ENCODE measurements at places on chromosomes 7 and 10. TPM values are rescaled to one million over a fixed set of nuclear protein-coding genes. Genes with fewer than 3 reads are reported as not detected.

GRCh38 chr10:91689731-91690168 lies 56.9 kb upstream of the PPP1R3C start:
- peak overlapping the region; percentile 27 for H3K27ac ChIP-seq
- H3K4me3 ChIP-seq, result no peak overlapping the region
- DNase-seq, result no peak

DNA sequence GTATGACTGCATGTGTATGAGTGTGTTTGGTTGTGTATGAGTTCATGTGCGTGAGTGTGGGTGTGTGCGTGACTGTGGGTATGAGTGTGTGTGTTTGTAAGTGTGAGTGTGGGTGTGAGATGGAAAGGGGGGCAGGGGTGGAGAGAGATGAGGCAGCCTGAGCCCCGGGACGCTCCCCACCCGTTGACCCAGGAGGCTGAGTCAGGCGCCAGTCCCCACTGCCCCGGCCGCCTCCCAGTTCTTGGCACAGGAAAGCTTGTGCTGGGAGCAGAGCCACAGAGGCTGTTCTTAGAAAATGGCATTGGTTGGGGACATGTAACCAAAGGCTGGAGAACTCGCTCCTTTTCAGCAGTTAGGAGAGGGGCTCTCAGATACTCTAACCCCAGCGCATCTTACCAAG lies 27.8 kb upstream of the NUB1 start:
- H3K36me3 ChIP-seq, result peaks cover 1% of the 10 kb centered on the region
- no peak overlapping the region for H3K4me3 ChIP-seq
- H3K4me1 ChIP-seq, result peaks cover 7% of the 10 kb centered on the region
- no peak for DNase-seq
- no peaks in the 10 kb centered on the region for H3K27me3 ChIP-seq

GRCh38 chr10:72466018-72466417 lies 111.3 kb upstream of the DNAJB12 start:
- H3K27me3 ChIP-seq, result no peaks in the 10 kb centered on the region
- peaks cover 43% of the 10 kb centered on the region for H3K4me1 ChIP-seq
- peak overlapping the region; percentile 51 for H3K27ac ChIP-seq
- DNase-seq, result no peak

- peaks cover 19% of the 10 kb centered on the region for H3K27me3 ChIP-seq
- DNase-seq, result no peak
- H3K4me3 ChIP-seq, result no peak overlapping the region
- no peak overlapping the region for H3K27ac ChIP-seq
- no peaks in the 10 kb centered on the region for H3K4me1 ChIP-seq
These were observed 167.5 kb upstream of the PODXL start for GRCh38 chr7:131723926-131724325.

DNA sequence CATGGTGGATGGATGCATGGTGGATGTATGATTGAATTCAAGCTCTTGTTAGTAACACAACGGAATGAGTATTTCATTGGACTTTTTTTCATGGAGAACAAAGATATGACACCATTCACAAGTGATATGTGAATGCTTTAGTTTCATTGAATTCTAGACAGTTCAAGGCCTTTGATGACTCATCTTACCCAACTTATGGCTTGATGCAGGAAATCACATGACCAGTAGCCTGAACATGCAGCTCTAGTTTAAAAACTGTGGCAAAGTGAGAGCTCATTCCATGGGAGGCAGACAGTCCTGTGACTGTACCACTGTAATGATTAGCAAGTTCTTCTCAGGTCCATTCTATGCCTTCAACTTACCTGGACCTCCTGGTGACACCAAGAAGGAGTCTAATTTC lies 1239.3 kb downstream of the TYW1 start:
- DNase-seq, result no peak
- no peaks in the 10 kb centered on the region for H3K4me1 ChIP-seq
- no peak overlapping the region for H3K27ac ChIP-seq
- H3K27me3 ChIP-seq, result no peaks in the 10 kb centered on the region
- H3K36me3 ChIP-seq, result no peaks in the 10 kb centered on the region
- H3K4me3 ChIP-seq, result no peak overlapping the region

DNA sequence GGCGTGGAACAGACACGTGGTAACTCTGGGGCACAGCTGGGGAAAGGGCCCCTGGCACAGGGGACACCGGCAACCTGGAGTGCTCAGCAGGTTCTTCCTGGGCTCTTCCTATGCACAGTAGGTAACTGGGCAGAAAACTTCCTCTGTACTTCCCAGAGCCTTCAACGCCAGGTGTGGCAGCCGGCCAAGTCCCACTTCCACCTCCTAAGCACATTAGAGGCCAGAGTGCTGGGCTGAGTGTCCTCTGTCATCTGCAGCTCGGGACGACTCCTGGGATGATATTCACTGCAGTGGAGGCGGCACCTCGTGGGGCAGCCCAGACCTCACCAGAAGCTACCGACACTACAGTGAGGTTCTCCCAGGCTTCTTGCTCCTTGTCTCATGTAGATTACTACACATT lies 114.5 kb downstream of the LARP4B start:
- peak overlapping the region; percentile 16 for H3K27ac ChIP-seq
- no peak for DNase-seq

GRCh38 chr7:134289423-134289822 lies 27.3 kb downstream of the SLC35B4 start:
- peaks cover 10% of the 10 kb centered on the region for H3K36me3 ChIP-seq
- peak overlapping the region; percentile 36 for H3K27ac ChIP-seq
- H3K27me3 ChIP-seq, result peaks cover 9% of the 10 kb centered on the region
- no peak for DNase-seq
- no peak overlapping the region for H3K4me3 ChIP-seq
- H3K4me1 ChIP-seq, result peaks cover 32% of the 10 kb centered on the region

- H3K4me1 ChIP-seq, result no peaks in the 10 kb centered on the region
- H3K36me3 ChIP-seq, result no peaks in the 10 kb centered on the region
- H3K27ac ChIP-seq, result no peak overlapping the region
These were observed 1245.7 kb upstream of the SORCS1 start for GRCh38 chr10:108410236-108410635.

- H3K4me3 ChIP-seq, result no peak overlapping the region
- H3K4me1 ChIP-seq, result peaks cover 17% of the 10 kb centered on the region
- H3K27ac ChIP-seq, result peak overlapping the region; percentile 43
- peaks cover 3% of the 10 kb centered on the region for H3K27me3 ChIP-seq
- DNase-seq, result no peak
- H3K36me3 ChIP-seq, result peaks cover 6% of the 10 kb centered on the region
These were observed 154.8 kb downstream of the DGKB start for GRCh38 chr7:14747701-14748100.

DNA sequence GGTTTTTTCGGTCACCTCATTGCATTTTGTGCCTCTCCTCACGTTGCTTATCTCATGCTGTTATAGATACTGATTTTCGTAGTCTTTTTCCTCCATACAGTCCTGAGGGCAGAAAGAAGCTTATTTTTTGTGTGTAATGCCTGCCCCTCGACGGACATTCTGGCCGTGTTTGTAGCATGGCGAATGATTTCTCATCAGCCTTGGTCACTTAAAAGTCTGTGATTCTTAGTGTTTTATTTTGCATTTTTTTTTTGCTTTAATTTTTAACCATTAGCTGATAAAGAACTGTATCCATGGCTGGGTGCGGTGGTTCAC lies 469 bp upstream of the NOC3L start:
- H3K27me3 ChIP-seq, result peaks cover 15% of the 10 kb centered on the region
- H3K27ac ChIP-seq, result peak overlapping the region; percentile 98
- no peak for DNase-seq
- peaks cover 12% of the 10 kb centered on the region for H3K36me3 ChIP-seq
- peaks cover 20% of the 10 kb centered on the region for H3K4me1 ChIP-seq
- H3K4me3 ChIP-seq, result peak overlapping the region; percentile 89

GRCh38 chr10:93198401-93199131 lies 124.9 kb downstream of the CYP26A1 start:
- H3K4me1 ChIP-seq, result peaks cover 40% of the 10 kb centered on the region
- peak overlapping the region; percentile 94 for H3K27ac ChIP-seq
- H3K27me3 ChIP-seq, result no peaks in the 10 kb centered on the region
- no peaks in the 10 kb centered on the region for H3K36me3 ChIP-seq
- peak overlapping the region; percentile 28 for H3K4me3 ChIP-seq

DNA sequence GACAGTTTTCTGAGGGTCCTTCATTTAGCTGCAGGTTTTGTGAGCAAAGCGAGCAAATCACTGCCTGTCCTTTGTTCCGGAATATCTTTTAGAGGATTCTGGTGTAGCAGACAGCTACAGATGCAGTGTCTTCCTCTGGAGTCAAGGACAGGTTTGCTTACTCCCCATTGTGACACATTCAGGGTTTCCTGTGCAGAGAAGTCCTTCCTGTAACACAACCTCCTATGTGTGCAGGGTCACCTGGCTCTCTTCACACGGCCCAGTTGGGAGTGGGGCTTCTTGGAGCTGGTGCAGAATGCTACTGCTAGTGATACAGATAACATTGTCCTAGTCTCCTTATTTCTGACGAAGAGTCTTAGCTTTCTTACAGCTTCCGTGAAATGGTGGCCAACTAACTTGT lies 47.9 kb downstream of the RBM33 start:
- H3K27ac ChIP-seq, result no peak overlapping the region
- no peak overlapping the region for H3K4me3 ChIP-seq
- peaks cover 41% of the 10 kb centered on the region for H3K36me3 ChIP-seq
- H3K27me3 ChIP-seq, result no peaks in the 10 kb centered on the region
- DNase-seq, result no peak

DNA sequence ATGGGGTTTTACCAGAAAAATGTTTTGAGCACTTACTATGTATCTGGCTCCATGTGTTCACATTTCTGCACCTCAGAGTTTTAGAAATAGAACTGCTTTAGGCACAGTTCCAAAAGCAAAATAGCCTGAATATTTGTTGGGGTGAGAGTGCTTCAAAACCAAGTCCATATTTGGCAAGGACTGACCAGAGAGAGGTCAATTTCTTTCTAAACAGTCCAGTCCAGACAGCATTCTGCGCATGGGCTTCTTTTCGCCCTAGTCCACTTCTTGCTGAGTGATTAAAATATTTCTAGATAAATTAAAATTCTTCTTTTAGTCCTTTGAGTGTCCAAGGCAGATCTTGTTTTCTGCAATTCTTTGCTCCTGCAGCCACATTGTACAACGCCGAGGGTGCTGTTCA lies 427.0 kb downstream of the PHTF2 start:
- H3K27me3 ChIP-seq, result no peaks in the 10 kb centered on the region
- H3K27ac ChIP-seq, result no peak overlapping the region
- H3K4me3 ChIP-seq, result no peak overlapping the region
- no peak for DNase-seq
- H3K36me3 ChIP-seq, result no peaks in the 10 kb centered on the region

DNA sequence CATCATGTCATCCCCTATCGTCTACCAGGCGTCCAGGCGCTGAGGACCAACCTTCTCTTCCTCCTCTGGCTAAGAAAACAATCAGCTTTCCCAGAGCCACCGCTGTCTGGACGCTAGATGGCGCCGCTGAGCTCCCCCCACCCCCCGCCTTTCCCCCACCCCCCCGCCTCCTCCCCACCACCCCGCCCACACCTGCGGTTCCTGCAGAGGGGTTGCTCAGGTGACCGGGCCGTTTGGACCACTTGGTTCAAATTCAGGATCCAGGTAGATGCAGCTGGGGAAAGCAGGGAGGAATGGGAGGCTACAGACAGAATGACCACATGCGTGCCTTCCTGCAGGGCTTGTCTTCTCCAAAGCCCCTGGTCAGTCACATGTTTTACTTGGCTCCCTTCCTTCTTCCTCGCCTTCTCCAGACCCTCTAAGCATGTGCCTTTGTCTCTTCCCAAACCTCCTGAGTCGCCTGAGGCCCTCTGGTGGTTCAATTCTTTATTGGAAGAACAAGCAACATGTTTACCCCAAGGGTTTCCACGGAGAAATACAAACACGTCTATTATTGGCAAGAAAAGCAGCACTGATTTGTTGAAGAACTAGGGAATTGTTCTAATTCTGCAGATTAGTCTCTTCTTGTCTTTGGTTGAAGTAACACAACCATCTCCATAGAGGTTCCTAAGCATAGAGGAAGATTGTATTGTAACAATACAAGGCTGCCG lies 24.7 kb downstream of the AOC1 start:
- peaks cover 8% of the 10 kb centered on the region for H3K4me1 ChIP-seq
- H3K4me3 ChIP-seq, result peak overlapping the region; percentile 22
- H3K27me3 ChIP-seq, result peaks cover 40% of the 10 kb centered on the region
- peaks cover 3% of the 10 kb centered on the region for H3K36me3 ChIP-seq

Gene PPP1R9A
- total RNA-seq, result 38.8 TPM

Gene DGKI
- 2.2 TPM for total RNA-seq

Gene ZNF853
- 22.9 TPM for total RNA-seq

Gene PRKG1
- 37.0 TPM for total RNA-seq

Gene MKI67
- 44.0 TPM for total RNA-seq

Gene VSTM4
- total RNA-seq, result 4.1 TPM

Gene EBF3
- total RNA-seq, result 1.2 TPM

Measured in mesothelial cell of epicardium (in vitro differentiated cells).